ENCODE measurements at places on chromosomes 11 and 22.

- no peak for DNase-seq
These were observed 26.3 kb downstream of the MAP6 start for GRCh38 chr11:75642402-75643113.

DNA sequence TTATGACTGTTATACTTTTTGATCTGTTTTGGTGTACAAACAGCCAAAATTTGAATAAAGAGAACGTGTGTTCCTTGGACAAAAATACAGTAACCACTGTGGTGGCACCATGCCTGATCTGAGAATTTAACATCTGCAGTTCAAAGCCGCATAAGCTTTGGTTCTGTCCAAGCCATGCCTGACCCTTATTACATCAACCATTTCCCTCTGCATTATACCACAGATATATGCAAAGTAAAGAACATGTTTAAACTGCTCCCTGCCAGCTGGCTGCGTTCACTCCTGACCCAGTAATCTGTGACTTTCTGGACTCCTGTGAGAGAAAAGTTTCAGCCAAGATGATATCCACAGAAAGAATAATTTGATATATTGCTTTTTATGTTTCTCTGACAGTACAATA, 890.5 kb upstream of the ANO3 start:
- no peak for DNase-seq

DNA sequence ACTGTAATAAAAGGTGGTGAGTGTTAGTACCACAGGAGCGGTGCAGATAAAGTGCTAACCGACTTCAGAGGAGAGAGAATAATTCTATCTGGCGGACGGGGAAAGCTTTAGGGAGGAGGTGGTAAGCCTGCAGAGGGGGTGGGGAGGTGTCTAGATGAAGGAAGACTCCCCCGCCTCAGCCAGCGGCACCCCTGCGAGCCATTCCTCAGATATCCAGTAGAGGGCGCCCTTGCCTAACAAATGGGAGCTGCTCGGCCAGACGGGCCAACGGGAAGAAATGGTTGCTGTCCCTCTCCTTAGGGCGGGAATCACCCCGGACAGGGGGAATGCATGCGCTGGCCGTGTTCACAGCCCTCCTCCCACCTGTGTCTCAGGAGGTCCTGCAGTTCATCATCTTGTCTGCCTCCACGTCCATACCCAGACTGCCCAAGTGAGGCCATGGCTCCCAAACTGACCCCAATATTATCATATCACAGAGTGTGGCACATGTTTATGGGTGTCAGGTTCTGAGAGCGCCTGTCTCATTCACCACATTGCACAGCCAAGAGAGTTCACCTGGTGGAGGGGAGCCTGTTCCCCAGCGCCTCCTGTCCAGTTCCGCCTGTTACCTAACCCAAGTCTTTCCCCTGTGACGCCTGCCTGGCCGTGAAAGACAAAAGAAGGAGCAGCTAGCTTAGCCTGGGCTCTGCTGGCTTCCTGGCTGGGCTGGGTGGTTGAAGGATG, 85.5 kb downstream of the ST3GAL4 start:
- DNase-seq = peak; percentile 73

GRCh38 chr22:23187871-23188700, 7.8 kb downstream of the BCR start:
- no peak for DNase-seq

- no peak for DNase-seq
These were observed 258.0 kb downstream of the TENM4 start for GRCh38 chr11:79182794-79183193.

DNA sequence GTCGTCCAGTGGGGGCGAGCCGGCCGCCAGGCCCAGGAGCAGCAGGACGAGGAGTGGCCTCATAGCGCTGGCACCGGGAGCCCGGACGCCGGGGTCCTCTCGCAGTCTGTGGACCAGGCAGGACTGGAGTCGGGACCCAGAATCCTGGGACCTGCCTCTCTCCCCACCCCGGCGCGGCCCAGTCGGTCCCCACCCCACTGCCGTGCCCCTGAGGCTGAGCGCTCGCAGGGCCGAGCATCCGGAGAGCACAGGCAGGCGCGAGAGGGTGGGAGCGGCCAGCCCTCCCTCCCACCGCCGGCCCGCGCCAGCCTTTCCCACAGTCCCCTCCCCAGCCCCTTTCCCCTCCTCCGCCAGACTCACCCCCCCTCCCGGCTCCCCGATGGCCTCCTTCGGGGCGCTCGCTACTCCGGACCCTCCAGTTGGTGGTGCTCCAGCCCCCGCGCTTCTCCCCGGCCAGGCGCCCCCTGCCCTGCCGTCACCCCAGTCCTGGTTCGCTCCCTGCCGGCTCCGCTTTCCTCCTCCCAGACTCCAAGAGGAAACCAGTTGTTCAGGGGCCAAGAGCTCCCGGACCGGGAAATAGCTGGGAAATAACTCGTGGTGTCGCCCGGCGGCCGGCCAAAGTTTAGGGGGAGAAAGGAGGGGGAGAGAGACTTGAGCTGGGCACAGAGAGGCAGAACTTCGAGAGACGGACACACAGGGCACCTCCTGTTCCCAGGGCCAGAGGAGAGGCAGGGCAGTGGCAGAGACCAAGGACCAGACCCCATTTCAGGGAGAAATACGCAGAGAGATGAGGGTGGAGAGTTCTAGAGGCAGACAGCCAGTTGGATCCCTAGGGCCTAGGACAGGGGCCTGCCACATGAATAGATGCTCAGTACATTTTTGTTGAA, at the start of gene C1QTNF5:
TSS of gene C1QTNF5 (minus strand) at position 549 of the 887 bp plus-strand sequence. CDS start at position 63, 486 bp downstream.
- peak; percentile 94 for DNase-seq

DNA sequence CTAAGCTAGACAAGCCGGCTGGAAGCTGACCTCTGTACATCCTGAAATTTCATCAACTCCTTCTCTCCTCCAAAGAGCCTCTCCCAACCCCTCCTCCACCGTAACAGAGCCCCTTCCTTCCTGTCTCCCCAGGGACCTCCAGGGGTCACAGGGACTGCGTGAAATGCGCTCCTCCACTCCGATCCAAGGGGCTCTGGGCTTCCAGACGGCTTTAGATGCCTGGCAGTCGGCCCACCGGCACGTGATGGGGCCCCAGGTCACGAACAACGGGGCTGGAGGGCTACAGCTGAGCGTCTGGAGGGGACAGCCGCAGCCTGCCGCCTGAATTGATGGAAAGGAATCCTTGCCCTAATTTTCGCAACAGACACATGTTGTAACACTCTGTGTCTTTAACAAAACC, 264.1 kb downstream of the MN1 start:
- DNase-seq = no peak

DNA sequence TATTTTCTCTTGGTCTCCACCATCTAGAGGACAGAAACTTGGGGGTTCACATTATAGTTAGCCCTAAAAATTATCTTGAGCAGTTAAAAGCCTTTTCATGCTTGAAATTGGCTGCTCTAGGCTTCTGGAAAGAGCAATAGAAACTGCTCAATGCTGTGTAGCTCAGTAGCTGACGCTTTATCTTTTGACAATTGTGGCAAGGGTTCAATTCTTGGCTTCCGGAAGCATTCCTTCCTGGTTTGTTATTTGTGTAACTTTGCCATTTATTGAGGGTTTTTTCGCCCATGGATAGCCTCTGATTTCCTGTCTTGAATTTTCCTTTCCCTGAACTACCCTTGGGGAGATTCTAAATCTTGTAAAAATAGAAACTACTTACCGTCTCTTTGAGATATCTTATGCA, 10.3 kb upstream of the OR56A1 start:
- no peak for DNase-seq

DNA sequence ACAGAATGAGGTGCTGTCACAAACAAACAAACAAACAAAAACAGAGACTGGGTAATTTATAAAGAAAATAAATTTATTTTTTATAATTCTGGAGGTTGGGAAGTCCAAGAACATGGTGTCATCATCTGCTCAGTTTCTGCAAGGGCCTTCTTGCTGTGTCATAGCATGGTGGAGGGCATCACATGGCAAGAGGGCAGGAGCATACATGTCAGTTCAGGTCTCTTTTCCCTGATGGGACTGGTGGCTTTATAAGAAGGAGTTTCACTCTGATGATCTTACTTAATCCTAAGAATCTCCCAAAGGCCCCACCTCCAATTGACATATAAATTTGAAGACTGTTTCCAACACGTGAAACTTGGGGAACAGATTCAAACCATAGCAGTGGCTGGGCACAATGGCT, 135.7 kb downstream of the NECTIN1 start:
- no peak for DNase-seq

GRCh38 chr11:82765466-82766034, 31.9 kb upstream of the FAM181B start:
- DNase-seq = no peak

- peak; percentile 42 for DNase-seq
These were observed 52.3 kb downstream of the PISD start for GRCh38 chr22:31609716-31610115.

GRCh38 chr11:27385245-27385644, 22.2 kb upstream of the CCDC34 start:
- peak; percentile 51 for DNase-seq

GRCh38 chr11:94785509-94785908, 17.4 kb downstream of the AMOTL1 start:
- DNase-seq = no peak

DNA sequence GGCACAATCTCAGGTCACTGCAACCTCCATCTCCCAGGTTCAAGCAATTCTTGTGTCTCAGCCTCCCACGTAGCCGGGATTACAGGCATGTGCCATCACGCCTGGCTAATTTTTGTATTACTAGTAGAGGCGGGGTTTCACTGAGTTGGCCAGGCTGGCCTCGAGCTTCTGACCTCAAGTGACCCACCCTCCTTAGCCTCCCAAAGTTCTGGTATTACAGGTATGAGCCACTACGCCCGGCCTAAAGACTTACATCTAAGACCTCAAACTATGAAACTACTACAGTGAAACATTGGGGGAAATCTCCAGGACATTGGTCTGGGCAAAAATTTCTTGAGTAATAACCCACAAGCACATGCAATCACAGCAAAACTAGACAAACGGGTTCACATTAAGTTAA, 13.8 kb upstream of the FAM181B start:
- no peak for DNase-seq

- peak; percentile 28 for DNase-seq
These were observed 55.0 kb upstream of the EMID1 start for GRCh38 chr22:29150701-29151100.

DNA sequence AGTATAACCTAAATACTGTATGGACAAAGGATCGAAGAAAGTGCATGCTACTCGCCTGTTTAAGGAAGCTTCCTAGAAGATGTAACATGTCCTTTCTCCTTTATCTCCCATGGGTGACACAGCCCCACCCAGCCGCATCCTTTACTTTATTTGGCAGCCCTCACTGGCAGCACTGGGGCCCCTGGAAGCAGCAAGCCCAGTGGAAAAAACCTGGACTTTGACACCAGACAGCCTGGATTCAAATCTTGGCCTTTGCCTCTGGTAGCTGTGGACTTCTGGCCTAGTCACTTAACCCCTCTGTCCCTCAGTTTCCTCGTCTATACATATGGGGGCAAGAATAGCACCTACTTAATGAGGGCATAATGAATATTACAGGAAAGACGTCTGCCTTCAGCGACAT, 67.1 kb downstream of the MYEOV start:
- no peak for DNase-seq

GRCh38 chr11:25432376-25432775, 899.6 kb upstream of the ANO3 start:
- no peak for DNase-seq

GRCh38 chr11:709109-709997, 3.3 kb downstream of the EPS8L2 start:
- DNase-seq = no peak

GRCh38 chr11:30023074-30023473, 6.2 kb upstream of the KCNA4 start:
- no peak for DNase-seq

GRCh38 chr11:107646783-107647182, 55.8 kb downstream of the ELMOD1 start:
- no peak for DNase-seq

GRCh38 chr11:108965306-108966001, 300.6 kb downstream of the DDX10 start:
- no peak for DNase-seq

GRCh38 chr22:40220316-40221054, 42.8 kb downstream of the TNRC6B start:
- no peak for DNase-seq

DNA sequence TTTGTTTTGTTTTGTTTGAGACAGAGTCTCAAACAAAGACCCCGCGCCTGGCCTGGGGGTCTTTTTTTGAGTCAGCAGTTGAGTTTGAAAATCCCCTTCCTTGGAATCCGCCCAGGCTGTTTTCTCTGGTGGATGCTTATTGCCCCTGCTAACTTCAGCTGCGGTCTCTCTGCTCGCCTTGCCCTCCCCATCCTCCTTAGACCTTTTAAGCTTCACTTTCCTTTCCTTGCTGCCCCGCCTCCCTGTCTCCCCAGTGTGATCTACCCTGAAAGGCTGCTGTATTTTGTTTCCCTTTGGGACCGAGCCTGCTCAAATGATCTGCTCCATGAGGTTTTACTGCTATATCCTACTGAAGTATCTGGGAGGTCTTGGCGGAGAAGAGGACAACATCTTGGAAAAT, 2.5 kb downstream of the USP18 start:
- peak; percentile 16 for DNase-seq

DNA sequence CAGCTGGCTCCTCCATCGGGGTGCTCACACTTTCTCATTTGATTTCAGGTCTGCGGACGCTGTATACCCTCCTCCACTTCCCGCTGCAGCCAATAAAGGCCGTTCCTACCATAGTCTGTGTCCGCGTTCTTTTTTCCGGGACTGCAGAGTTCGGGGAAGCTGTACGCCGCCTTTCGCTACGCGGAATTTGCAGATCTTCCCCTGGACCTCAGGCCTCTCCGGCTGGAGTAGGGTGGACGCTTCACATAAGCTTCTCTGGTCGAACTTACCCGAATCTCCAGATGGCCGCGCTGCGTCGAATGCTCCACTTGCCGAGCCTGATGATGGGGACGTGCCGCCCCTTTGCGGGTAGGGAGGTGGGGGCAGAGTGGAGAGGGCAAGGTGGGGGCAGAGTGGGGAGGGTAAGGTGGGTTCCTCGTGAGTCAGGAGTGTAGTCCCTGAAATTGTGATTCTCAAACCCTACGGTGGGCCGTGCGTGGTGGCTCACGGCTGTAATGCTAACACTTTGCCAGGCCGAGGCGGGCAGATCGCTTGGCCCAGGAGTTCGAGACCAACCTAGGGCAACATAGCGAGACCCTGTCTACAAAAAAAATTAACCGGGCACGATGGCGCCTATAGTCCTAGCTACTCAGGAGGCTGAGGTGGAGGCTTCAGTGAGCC, 617 bp downstream of the CSKMT start:
- DNase-seq = peak; percentile 84

Data from aorta (tissue), 5 donors.